Naive thymus-derived CD8-positive, alpha-beta T cell (primary cell): ENCODE measurements at places on chromosomes 2 and 18.

GRCh38 chr18:7174344-7175095 is 56.4 kb upstream of the LRRC30 start:
- no peak for DNase-seq

GRCh38 chr2:55966401-55967118 is 43.0 kb upstream of the EFEMP1 start:
- no peak for DNase-seq

DNA sequence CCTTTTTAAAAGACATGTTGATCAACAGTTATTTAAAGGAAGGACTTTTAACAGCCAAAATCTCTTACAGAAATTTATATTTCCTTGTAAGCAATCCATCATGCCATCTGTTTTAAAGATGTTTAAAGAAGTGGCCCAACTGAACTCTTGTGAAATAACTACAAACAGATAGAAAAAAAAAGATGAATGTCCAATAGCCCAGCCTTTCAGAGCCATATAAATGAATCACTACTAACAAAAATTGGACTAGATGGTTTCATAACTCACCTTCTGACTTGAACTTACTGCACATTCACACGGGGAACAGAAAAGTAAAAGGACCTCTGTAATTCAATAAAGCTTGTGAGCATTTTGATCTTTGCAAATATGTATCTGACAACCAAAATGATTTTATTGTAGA is 319.0 kb upstream of the CHAC2 start:
- no peak for DNase-seq

DNA sequence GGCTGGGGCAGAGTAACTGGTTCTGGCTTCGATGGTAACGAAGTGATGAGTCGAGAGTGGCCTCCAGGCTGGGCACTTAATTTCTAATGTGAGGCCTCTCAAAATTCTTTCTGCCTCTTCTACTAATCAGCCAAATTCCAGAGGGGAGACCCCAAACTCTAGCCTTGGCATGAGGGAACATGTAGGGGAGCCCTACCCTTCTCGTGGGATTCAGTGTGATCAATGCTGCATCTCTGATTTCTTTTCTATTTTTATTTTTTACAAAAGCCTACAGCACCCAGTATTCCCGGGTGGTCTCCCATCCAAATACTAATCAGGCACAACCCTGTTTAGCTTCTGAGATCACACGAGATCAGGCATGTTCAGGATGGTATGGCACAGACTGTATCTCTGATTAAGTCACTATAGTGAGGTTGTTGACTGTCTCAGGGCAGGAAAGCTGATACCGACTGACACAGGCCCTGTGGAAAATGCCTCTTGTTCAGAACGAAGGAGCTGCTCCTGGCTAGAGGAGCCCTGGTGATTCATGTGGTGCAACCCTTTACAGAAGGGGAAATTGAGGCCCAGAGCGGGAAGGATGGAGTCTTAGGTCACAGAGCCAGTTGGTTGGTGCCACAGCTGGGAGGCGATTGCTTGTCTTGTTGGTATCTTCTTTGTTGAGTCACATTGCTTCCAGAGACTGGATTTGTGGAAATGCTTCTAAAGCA is 126.3 kb upstream of the HS6ST1 start:
- DNase-seq: no peak

GRCh38 chr2:88628571-88628939 is 1.3 kb upstream of the EIF2AK3 start:
- no peak for DNase-seq

DNA sequence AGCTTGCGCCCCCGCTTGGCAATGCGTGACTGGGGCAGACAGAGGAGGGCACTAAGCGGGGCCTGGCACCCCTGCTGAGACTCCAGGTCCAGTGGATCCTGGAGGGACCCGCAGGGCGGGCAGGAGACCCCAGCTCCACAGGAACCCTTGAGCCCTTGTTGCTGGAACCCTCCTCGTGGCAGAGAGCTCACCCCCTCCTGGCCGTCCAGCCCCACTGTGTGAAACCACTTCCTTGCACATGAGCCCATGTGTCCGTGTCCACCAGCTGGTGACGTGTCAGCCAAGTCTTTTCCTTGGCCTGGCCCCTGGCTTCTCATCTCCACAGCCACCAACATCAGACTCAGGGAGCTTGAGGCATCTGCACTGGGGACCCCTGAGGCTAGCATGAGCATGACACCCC is 38.0 kb downstream of the BIN1 start:
- DNase-seq: no peak

- DNase-seq: no peak
Measured at GRCh38 chr2:52390651-52391050, 1358.7 kb upstream of the NRXN1 start.

GRCh38 chr2:196985511-196986183 is 59.1 kb upstream of the PGAP1 start:
- no peak for DNase-seq

DNA sequence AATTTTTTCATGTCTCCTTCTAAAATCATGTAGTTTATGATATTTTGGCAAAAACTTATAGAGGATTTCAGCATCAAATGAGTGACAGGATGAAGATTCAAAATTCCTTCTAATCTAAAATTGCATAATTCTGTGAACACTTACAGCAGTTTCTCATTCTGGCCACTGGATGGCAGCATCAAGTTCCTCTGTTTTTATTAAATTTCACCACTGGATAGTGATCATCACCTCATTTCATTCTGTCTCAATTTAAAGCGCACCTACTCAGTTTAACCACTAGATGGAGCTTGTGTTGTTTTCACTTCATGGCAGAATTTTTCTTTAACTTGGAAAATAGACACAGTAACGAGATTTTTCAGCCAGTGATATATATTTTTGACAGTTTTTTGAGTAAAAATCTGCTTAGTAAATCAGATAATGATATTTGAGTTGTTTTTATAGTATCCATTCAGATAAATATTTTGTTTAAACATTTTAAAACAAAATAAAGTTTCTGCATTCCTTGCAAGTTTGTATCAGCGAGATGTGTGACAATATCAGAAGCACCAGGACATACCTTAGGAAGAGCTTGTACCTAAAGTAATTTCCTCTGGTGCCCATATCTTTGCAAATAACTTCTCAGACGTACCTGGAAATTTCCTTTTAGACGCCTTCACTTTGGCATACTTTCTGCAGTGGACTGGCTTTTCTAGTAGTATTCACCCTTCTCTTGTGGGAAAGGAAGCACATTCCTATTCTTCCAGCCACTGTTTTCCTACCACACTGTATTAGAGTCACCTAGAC is 94.7 kb upstream of the ARHGAP15 start:
- DNase-seq: peak; percentile 42
